Sigmoid colon (tissue), 7 donors: ENCODE measurements at places on chromosomes 6 and 20. TPM values are rescaled to one million over a fixed set of nuclear protein-coding genes. Genes with fewer than 3 reads are reported as not detected.
A peak's percentile ranks its signal among the peaks of the same experiment; 100 is the strongest.

GRCh38 chr6:135128268-135128914 lies 52.7 kb upstream of the MYB start:
- no peak overlapping the region for H3K4me3 ChIP-seq
- H3K4me1 ChIP-seq: no peaks in the 10 kb centered on the region
- no peaks in the 10 kb centered on the region for H3K27me3 ChIP-seq
- H3K36me3 ChIP-seq: no peaks in the 10 kb centered on the region
- no peak overlapping the region for H3K27ac ChIP-seq

DNA sequence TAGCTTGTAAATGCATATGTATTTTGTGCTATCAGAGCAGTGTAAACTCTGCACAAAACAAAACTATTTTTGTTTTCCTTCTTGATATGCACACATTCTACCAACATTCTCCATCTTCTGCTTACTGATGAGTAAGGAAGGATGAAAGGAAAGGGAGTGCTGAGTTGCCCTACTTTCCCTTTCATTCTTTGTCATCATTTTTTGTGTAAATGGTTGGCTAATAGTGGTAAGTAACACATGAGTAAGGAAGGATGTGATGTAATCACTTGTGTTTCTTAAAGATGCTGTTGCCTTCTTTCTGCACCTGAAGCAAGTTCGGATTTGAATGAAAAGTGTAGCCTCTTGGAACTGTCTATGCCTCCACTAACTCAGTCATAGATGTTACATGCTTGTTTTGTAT lies 4.6 kb upstream of the REV3L start:
- H3K4me1 ChIP-seq: no peaks in the 10 kb centered on the region
- no peak overlapping the region for H3K4me3 ChIP-seq
- H3K27me3 ChIP-seq: no peaks in the 10 kb centered on the region

DNA sequence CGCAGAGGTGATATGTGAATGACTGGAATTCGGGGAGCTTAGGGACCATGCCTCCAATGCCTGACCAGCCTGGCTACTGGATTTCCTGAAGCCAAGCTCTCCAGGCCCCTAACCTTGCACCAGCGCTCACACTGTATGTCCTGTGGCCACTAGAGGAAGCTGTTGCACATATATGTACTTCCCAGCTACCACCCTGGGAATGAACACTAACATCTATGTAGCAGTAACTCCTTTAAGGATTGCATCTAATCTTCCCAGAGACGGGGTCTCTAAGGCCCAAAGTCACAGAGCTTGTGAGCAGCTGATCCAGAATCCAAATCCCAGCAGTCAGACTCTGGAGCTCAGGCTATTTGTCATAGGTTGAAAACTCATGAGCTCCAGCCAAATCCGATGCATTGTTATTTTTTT lies 20.4 kb upstream of the BPIFB1 start:
- DNase-seq: no peak
- H3K27ac ChIP-seq: no peak overlapping the region
- H3K27me3 ChIP-seq: no peaks in the 10 kb centered on the region
- H3K4me1 ChIP-seq: no peaks in the 10 kb centered on the region

- H3K27me3 ChIP-seq: no peaks in the 10 kb centered on the region
- H3K36me3 ChIP-seq: no peaks in the 10 kb centered on the region
- H3K4me3 ChIP-seq: no peak overlapping the region
- DNase-seq: no peak
- peak overlapping the region; percentile 54 for H3K27ac ChIP-seq
Observed at GRCh38 chr6:95545226-95545625, 32.1 kb upstream of the MANEA start.

DNA sequence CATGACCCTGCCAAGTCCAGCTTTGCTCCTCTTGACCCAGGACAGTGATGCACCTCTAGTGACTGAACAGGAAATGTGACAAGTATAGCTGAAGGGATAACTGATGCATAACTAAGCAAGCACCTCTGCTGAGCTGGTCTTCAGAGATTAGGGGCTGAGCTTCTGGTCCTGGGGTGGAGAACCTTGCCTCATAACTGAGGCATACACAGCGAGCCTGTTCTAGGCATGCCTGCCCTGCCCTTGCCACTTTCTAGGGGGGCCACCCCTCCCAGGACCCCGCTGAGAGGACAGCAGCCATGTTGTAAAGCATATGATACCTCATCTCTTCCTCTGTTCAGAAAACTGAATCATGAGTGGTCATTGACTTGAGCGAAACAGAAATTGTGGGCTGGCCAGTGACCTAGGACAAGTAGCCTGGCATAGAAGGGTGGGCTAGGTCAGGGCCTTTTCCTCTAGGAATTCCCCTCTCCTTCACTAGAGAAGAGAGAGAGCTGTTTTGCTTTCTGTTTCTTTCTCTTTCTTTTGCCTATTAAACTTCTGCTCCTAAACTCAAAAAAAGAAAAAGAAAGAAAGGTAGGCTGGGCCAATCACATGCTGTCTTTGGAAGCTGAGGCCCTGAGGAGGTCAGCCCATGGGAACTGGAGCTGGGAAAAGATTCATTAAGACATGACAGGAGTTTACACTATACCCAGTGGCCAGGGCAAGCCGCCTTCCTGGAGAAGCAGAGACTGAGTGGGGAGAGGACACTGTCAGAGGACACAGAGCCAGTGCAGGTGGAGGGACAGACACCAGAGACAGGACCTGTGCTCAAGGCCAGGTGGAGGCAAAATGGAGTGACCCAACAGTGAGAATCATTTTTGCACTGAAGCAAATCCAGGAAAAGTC lies 23.1 kb downstream of the ALDH5A1 start:
- H3K4me1 ChIP-seq: no peaks in the 10 kb centered on the region
- H3K4me3 ChIP-seq: no peak overlapping the region
- H3K36me3 ChIP-seq: no peaks in the 10 kb centered on the region
- no peaks in the 10 kb centered on the region for H3K27me3 ChIP-seq

DNA sequence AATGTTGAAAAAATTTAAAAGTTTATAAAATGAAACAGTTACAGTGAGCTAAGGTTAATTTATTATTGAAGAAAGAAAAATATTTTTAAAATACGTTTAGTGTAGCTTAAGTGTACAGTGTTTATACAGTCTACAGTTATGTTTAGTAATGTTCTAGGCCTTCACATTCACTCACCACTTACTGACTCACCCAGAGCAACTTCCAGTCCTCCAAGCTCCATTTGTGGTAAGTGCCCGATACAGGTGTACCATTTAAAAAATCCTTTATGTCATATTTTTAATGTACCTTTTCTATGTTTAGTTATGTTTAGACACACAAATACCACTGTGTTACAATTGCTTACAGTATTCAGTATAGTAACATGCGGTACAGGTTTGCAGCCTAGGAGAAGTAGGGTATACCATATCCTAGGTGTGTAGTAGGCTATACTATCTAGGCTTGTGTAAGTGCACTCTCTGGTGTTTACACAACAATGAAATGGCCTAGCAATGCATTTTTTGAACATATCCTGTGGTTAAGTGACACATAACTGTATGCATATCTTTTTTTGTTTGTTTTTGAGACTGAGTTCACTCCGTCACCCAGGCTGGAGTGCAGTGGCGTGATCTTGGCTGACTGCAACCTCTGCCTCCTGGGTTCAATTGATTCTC lies 26.3 kb downstream of the FLRT3 start:
- peak overlapping the region; percentile 33 for H3K27ac ChIP-seq
- no peaks in the 10 kb centered on the region for H3K27me3 ChIP-seq
- H3K4me3 ChIP-seq: no peak overlapping the region

DNA sequence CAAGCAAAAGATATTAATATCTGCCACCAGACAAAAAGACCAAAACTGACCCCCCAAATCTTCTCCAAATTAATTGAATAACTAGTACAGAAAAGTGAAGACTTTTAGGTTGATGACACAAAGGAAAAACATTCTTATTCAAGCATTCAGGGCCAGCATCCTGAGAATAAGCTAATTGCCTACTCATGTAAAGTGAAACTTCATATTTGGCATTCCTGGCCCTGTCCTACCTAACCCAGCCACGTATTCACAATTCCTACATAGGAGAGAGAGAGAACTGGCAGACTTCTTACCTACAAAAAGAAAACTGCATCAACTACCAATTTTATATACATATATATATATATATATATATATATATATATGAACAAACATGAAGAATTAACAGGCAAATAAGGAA lies 4.9 kb upstream of the ASCC3 start:
- no peak overlapping the region for H3K27ac ChIP-seq
- no peaks in the 10 kb centered on the region for H3K27me3 ChIP-seq
- no peaks in the 10 kb centered on the region for H3K36me3 ChIP-seq
- no peaks in the 10 kb centered on the region for H3K4me1 ChIP-seq
- DNase-seq: no peak

DNA sequence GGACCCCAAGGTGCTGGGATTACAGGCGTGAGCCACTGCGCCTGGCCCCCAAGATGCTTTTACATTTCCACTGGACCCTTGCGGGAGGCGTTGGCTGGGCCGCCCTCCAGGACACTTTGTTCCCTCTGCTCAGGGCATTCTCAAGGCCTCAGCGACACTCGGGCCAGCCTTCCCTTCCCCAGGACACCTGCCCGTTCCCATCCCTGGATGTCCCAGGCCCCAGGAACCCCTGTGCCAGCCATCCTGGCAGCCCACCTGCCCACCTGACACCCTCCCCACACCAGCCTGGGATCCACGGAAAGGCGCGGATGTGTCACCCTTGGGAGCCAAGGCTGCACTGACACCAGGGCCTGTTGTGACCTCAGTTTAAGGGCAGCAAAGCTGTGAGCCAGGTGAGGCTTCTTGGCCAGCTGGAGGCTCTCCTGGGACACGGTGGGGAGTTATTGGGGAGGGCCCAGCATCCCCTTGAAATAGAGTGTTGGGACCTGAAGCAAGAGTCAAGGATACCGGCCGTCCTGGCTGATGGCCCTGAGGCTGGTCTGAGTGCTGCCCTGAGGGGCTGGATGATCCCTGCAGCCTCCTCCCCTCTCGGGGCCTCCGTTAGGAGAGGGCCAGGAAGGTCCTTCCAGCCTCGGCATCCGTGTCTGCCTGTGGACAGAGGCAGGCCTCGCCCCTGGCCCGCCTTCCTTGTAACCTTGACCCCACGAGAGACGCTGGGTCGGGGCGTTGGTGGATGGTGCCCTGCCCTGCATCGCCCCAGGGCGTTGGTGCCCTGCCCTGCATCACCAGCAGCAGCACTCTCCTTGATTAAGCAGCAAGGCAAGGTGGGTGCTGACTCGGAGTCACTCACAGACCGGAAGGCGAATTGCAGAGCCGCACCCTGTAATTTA lies 84.2 kb upstream of the BHLHE23 start:
- H3K27me3 ChIP-seq: no peaks in the 10 kb centered on the region
- DNase-seq: peak; percentile 39
- H3K27ac ChIP-seq: no peak overlapping the region
- no peaks in the 10 kb centered on the region for H3K4me1 ChIP-seq

DNA sequence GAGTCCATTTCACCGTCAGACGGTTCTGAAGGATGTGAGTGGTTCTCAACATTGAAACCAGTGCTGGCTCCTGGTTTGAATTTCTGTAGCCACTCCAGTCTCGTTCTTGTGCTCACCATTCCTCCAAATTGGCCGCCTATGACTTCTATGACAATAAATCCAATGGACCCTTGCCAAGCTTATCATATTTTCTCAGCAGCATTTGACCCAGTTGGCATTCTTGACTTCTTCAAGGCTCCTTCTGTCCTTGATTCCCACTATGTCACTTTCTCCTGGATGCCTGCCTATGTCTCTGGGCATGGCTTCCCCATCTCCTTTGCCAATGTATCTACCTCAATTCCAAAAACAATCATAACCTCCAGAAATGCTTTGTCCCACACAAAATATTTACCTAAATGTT lies 756.0 kb upstream of the NRSN1 start:
- no peak overlapping the region for H3K4me3 ChIP-seq
- no peak overlapping the region for H3K27ac ChIP-seq
- H3K36me3 ChIP-seq: no peaks in the 10 kb centered on the region
- H3K4me1 ChIP-seq: no peaks in the 10 kb centered on the region
- no peak for DNase-seq

GRCh38 chr20:40689943-40690835 lies 1.2 kb upstream of the MAFB start:
- H3K36me3 ChIP-seq: no peaks in the 10 kb centered on the region
- peak overlapping the region; percentile 93 for H3K27ac ChIP-seq
- peak; percentile 95 for DNase-seq
- H3K4me3 ChIP-seq: peak overlapping the region; percentile 72
- no peaks in the 10 kb centered on the region for H3K4me1 ChIP-seq
- peaks cover 50% of the 10 kb centered on the region for H3K27me3 ChIP-seq

- DNase-seq: no peak
- H3K4me1 ChIP-seq: no peaks in the 10 kb centered on the region
- no peak overlapping the region for H3K27ac ChIP-seq
- no peaks in the 10 kb centered on the region for H3K27me3 ChIP-seq
Observed at GRCh38 chr6:138250053-138250452, 31.8 kb upstream of the PBOV1 start.

GRCh38 chr6:102793752-102794151 lies 1400.2 kb downstream of the GRIK2 start:
- no peak for DNase-seq
- H3K4me1 ChIP-seq: no peaks in the 10 kb centered on the region
- no peak overlapping the region for H3K4me3 ChIP-seq
- H3K27ac ChIP-seq: no peak overlapping the region
- H3K36me3 ChIP-seq: no peaks in the 10 kb centered on the region

MYH7B gene
- polyA plus RNA-seq: 0.60 TPM

CALHM6 gene
- 20.1 TPM for polyA plus RNA-seq

NPEPL1 gene
- 10.6 TPM for polyA plus RNA-seq
